Hematopoietic multipotent progenitor cell treated with erythropoietin and hydrocortisone succinate and interleukin-3 and kit ligand, for 17 days (in vitro differentiated cells): ENCODE measurements at places on chromosomes 2 and 18.

DNA sequence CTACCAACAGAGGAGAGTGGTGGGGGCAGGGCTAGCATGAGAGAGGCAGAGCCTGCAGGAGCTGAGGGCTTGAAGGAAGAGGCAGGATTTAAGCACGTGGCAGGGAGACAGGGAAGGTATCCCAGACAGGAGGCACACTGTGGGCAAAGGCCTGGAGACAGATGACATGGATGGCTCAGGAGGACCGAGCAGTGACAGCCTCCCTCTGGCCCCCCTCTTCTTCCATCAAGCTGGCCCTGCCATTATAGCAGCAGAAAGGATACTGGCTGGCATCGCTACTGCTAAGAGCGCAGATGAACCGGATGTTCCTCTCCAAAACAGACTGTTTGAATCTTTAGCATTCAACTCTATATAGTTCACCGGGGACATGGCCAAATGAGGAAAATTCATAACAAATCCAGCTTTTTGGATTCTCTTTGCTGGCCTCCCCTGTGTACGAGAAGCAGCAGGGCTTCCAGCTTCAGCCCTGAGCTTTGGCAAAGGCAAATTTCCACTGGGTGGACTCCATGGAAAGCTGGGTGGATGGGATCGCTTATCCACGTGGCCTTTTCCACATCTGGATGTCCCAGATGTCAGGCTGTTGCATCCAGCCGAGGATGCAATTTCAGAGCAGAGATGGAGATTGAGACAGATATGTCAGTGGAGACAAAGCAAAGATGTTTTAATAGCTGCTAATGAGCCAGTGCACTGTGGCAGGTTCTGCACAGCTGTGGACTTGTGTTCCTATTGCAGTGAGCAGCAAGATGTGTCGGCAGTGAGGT is 36.2 kb downstream of the CAPN13 start:
- DNase-seq = no peak

DNA sequence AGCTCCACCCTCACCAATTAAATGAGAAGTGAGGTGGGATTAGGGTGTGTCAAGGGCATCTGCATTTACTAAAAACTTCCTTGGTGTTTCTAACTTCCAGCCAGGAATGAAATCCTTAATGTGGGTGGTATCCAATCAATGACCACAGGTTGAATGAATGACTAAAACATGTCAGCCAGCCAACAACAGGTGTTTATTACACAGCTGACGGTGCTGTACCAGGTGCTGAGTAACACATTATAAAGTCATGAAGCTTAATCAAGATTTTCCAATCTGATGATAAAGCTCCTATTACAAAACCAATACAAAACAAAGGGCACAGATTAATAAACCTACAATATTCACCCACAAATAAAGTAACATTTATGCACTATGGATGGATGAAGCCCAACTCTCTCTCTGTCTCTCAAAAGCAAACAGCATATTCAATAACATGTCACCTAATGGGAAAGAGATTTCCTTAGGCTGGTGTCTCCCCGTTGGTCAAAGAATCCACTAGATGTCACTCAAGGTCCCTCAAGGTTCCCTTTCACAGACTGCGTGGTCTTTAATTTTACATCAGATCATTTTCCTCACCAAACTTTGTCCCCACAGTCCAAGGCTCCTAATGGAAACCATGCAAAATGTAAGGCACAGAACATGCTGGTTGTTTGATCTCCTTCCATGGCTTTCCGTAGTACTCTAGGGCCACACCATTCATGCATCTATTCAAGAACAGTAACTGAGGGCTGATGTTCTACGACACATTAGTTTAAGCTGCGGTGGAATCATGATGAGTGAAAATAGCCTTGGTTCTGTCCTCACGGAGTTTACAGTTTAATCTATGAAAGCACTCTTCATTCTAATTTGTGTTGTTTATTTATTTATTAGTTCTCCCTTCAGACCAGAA is 6.4 kb upstream of the PTPN4 start:
- peak; percentile 65 for DNase-seq

GRCh38 chr2:74876081-74876886 is 42.4 kb downstream of the HK2 start:
- peak; percentile 44 for DNase-seq

GRCh38 chr2:112092286-112093041 is 37.4 kb downstream of the TMEM87B start:
- no peak for DNase-seq

DNA sequence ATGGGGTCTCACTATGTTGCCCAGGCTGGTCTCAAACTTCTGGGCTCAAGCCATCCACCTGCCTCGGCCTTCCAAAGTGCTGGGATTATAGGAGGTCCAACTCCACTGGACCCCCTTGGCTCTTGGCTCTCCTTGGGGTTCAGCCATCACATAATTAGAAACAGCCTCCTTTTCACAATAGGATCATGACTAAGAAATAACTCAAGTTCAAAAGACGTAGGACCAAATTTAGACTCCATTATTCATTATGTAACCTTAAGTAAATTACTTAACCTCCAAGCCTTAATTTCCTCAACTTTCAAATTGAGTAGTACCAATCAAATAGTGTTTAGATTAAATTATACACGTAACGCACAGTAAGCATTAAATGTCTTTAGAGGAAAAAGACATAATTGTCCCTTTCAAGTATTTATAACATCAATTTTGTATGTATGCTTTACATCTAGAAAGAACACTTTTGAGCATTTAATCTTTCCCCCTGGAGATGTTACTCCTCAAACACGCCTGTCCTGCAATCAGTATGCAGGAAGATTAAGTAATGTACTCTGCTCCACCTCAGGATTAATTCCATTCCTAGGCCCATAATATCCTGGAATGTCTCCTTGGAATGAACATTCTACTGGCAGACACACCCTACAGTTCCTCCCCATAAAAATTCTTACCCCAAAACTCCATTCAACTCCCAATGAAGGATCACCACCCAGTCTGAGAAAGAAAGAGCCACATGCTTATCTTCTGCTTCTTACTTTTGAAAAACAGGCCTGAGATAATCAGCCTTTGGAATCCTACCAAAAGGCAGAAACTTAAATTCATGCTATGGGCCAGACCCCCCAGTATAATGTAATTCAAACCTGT is 49.1 kb downstream of the COBLL1 start:
- no peak for DNase-seq

DNA sequence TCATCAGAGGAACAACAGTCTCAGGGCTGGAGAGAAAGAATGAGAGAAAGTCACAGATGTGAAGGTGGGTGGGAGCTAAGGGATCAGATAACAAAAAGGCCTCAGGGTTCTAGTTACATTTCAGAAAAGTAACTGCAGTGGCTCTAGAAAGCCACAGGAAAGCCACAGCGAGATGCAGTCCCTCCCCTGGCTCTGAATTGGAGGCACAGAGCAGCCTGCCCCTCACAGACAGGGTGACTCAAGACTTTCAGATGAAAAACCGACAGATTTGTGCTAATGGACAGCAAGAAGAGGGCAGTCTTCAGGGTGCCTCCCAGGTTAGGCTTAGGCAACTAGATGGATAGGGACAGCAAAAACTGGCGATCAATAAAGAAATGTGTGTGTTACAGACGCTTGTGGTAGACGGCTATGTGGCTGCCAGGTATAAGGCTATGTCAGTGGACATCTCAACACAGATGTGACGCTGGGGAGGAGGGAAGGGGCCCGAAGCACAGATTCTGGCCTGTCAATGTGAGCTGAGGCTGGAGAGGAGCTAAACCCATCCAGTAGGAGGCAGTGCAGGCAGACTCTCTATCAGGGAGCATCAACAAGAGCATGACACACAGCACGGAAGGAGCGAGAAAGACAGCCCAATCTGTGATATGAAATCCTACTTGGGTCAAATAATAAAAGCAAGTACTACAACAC is 26.2 kb downstream of the UNC50 start:
- no peak for DNase-seq

- no peak for DNase-seq
Measured at GRCh38 chr2:187003038-187003554, 154.1 kb upstream of the ZSWIM2 start.

- no peak for DNase-seq
Measured at GRCh38 chr2:186968277-186968676, 119.3 kb upstream of the ZSWIM2 start.

DNA sequence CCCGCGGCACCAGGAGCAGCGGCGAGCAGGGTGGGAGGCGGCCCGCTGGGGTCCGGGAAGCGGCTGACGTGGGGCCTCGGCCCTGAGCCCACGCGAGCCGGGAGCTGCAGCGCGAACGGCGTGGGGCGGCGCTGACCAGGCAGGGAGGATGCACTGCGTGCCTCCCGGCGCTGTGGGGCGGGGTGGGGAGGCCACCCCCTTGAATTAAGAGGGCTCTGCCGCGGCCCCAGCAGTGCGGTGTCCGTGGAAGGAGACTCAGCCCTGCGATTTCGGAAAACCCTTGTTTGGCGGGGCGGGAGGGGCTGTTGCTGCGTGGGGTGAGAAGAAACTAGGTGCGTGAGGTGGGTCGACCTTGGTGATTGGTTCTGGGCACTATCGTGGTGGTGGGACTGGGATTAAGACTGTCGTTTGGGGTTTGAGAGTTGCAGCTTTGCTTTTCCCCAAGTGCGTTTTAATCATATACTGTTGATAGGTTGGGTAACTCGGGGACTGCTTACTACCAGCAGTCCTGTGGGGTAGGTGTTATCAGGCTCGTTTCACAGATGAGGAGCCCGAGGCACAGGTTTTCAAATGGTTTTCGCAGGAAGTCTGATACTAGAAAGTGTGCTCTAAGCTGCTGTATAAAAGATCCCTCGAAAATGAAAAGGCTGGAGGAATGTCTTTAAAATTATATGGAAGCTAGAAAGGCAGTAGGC is 722 bp downstream of the ACSL3 start:
- peak; percentile 26 for DNase-seq

GRCh38 chr18:28176698-28176947 is 307 bp downstream of the CDH2 start:
- no peak for DNase-seq

DNA sequence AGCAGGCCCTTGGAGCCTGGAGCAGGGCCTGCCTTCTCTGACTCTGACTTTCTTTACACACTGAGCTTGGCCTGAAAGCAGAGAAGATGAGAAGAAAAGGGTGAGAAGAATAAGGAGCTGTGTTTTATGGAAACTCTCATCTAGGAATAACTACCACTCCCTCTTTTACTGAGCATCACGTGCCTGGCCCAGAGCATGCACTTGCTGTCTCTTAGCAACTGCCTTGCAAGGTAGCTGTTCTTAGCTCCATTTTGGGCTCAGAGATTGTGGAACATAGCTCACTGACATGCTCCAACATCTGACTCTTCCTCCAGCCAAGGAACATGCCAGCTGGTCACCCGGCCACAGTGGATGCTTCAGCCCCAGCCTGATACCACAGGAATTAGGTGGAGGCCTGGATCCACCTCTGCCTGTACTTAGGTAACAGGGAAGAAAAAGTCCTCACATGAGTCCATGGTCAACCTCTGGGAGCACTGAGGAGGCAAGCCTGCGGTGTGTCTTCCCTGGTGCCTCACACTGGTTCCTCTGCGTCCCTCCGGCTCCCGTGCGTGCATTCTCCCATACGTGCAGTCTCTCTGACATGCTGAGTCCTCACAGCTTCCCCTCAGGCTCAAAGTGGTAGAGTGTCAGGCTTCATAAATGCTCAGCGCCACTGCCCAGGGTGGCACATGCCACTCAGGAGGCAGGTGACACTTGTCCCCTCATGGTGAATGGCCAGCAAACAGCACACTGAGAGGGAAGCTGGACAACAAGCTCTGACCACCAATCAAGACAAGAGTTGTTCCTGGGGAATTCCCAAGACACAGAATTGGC is 35.7 kb downstream of the AMER3 start:
- no peak for DNase-seq

DNA sequence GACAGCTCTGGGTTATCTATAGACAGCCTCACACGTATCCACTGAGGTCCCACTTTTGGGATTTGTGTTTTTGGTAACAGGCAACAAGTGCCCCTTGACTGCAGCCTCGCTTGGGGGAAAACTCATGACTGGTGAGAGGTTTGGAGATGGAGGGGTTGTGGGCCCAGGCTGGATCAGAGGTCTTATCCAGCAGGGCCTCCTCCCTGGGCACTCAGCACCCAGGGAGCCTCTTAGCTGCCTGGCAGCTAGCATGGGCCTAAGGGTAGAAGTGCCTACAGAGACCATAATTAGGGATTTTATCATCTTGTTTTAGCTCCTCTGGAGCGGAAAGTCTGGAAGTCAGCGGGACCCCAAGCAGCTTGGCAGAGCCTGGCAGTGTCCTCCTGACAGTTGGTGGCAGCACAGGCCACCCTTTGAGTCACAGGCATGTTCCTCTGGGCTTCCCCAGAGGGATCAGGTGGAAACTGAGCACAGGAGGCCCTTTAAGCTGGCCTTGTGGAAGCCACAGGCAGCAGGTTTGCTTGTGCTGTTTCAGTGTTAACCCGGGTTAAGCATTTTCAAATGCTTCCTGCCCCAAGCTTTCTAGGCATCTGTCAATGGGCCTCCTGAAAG is 143.1 kb downstream of the KCTD1 start:
- no peak for DNase-seq

DNA sequence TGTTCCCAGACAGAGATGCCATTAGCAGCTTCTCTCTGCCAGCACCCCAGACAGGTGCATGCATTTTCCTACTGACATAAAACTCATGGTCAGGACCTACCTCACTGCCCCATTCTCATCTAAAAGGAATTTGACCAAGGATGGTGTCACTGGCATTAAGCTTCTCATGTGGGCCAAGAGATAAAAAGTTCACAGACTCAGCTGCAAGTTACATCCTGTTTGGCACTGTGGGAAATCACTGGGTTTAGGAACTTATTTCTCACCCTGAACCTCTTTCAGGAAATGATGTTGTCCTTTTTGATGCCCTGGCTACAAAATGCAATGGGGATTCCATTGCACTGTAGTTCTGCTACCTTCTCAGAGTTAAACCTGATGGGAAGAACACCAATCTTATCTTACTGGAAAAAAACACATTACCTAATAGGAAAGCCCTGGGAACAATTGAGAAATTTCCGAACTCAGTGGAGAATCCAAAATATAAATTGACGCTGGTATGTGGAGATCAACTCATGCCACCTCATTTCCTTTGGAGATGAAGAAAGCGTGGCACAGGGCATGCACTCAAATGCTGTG is 252.1 kb upstream of the COPS8 start:
- no peak for DNase-seq

DNA sequence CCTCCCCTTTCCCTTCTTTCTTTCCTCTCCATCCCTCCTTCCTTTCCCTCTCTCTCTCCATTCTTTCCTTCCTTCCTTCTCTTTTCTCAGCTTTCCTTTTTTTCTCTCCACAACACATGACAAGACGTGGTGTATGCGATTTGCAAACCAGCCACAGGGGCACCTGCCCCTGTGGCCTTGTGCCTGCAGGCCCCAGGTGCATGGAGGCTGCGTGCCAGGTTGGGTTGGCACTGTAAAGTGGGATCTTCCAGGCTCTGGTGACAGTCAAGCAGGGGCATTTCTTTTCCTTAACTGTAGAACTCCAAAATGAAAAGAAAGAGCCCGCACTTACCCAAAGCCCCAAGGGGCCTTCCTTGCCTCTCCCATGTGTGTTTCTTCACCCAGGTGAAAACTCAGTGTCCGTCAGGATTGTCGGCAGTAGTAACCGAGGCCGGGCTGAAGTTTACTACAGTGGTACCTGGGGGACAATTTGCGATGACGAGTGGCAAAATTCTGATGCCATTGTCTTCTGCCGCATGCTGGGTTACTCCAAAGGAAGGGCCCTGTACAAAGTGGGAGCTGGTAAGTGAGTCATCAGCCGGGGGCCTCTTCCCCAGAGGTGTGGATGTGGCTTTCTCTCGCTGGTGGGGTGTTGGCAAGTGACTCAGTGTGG is 50.9 kb downstream of the MARCO start:
- no peak for DNase-seq

GRCh38 chr2:119407430-119408220 is 24.0 kb upstream of the TMEM37 start:
- DNase-seq = peak; percentile 40
